ENCODE measurements at places on chromosomes 5 and 9. TPM values are rescaled to one million over a fixed set of nuclear protein-coding genes. Genes with fewer than 3 reads are reported as not detected.

DNA sequence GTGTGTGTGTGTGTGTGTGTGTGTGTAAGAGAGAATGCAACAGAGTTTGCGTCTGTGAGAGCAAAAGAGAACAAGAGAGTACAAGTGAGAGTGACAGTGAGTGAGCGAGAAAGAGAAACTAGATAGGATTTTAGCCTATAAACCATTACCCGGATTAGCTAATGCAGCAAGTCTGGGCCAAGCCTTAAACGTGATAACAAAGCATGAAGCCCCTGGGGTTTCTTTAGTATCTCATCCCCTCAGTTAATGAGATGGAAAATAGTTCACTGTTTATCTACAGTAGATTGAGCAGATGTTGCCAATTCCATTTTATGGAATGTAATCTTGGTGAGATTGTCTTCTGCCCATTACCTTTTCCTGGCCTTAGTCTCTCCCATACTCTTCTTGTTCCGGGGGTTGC is 114.5 kb downstream of the MAT2B start:
- DNase-seq, result no peak

Gene CYLC2
- not detected for total RNA-seq

- DNase-seq, result no peak
Observed at GRCh38 chr5:75091597-75091996, 39.2 kb upstream of the GCNT4 start.

DNA sequence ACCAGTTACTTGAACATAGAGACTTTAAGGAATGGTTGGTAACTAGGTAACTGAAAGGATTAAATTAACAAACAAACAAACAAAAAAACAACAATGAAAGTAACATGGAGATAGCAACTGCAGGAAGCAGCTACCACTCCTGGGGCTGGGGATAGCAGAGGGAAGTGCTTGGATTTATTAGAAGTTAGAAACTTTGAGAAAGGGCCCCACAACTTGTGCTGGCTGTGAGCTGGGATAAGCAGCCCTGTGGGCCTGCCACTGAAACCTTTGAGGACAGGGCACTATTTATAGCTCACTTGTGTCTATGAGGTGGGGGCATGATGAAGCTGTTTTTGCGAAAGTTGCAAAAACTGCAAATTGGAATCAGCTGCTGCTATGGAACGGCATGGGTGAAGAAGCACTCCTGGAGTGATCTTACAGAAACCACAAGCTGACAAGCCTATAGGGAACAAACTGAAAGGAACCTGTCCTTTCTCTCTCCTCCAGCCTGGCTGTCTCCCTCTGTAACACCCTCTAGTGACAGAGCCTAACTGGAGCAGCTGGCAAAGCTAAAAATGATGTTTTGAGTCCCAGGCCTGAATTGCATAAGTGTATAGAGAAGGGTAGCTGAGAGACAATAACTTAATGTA is 91.4 kb upstream of the RANBP6 start:
- DNase-seq, result no peak

DNA sequence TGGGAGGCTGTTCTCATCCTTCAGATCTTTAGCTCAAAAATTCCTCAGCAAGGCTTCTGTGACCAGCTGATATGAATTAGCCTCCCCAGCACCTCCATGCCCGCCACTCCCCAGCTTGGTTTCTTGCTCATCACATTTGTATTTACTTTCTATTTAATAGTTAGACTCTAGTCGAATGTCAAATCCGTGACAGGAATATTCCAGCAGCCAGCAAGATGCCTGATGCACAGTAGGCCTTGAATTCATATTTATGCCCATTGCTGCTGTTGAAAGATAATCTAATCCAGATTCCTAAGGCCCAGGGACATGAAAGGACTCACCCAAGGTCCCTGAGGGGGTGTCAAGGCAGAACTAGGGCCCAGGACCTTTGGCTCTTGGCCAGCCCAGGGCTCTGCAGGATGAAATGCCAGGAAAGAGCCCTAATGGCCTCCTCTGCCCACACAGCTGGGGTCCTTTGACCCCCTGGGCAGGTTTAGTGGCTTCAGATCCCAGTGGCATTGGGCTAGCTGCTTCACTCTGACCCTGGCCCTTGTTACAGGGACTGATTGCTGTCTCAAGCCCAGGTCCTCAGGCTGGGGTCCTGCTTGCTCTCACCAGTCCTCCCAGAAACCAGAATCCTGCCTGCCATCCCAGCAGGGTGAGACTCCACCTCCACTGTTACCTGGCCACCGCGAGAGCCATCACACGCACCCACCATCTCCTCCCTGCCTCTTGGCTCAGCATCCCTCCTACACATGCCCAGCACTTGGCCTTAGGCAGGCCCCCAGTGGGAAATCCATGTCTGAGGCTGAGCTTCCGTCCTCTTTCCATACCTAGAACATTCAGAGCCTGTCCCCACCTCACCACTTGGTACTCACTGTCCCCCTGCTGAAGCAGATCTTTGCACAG is 7.3 kb downstream of the CSF1R start:
- DNase-seq, result no peak

- DNase-seq, result no peak
Observed at GRCh38 chr9:130728721-130729120, 35.1 kb downstream of the EXOSC2 start.

GRCh38 chr5:12284604-12285003 is 380.4 kb upstream of the CTNND2 start:
- no peak for DNase-seq

Gene PALM2AKAP2
- total RNA-seq, result 5.6 TPM

Gene RC3H2
- 54.1 TPM for total RNA-seq

GRCh38 chr9:138044485-138045383 is 167.2 kb downstream of the CACNA1B start:
- DNase-seq, result no peak

Gene ANKRA2
- 17.1 TPM for total RNA-seq

- DNase-seq, result no peak
Observed at GRCh38 chr9:79054500-79054899, 517.3 kb upstream of the TLE4 start.

GRCh38 chr5:114097570-114097969 is 264.3 kb upstream of the KCNN2 start:
- DNase-seq, result no peak

DNA sequence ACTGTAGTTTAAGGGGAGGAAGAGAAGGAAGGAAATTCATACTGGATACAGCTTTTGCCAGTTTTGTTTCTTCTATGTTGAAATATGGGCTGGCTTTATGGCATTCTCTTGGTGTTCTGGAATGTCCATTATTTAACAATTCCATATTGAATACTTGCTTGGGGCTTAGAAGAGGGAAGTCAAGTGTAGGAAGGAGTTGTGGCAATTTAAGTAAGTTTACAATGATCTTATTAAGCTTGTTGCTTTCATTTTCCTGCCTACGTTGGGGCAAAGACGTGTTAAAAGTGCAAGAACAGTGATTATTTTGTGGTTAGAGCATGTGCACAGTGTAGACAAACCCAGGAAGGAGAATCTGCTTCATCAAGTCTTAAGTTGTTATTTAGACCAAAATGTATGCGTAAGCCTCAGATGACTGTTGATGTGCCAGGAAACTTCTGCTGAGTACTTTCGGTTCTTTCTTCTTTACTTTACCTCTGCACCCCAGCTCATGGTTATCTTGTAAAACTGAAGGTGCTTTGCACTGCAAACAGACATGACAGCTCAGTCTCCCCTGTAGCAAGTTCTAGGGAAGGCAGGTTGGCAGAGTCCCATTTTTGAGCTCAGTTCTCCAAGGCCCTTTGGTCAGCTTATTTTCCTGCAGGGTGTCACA is 75.8 kb downstream of the F2RL2 start:
- DNase-seq, result no peak

- DNase-seq, result no peak
Observed at GRCh38 chr5:9168791-9169556, 376.9 kb downstream of the SEMA5A start.

GRCh38 chr5:88230546-88231066 is 38.0 kb downstream of the TMEM161B start:
- DNase-seq, result no peak

DNA sequence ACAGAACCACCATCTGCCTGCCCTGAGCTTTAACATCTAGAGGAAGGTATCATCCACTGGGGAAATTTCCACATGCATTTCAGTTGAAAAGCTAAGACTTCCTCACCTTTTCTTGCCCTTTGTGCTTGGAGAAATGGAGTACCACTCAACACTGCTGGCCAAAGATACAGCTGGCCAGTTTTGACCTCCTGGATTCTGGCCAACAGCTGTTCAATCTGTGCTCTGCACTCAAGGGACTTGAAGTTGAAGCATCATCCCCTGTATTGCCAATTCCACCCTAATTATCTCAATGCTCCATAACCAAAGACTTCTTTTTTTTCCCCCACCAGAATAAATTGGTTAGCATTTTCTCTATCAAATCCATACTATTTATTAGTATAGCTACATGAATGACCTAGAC is 70.4 kb upstream of the PRDM9 start:
- no peak for DNase-seq

DNA sequence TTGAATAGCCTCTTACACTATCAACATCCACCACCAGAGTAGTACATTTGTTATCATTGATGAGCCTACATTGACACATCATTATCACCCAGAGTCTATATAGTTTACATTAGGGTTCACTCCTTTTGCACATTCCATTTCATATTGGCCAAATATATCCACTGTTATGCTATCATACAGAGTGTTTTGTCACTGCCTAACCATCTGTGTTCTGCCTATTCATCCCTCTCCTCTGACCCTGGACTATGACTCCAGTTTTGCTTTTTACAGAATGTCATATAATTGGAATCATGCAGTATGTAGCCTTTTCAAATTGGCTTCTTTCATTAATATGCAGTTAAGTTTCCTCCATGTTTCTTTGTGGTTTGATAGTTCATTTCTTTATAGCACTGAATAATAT is 904.7 kb downstream of the TLE1 start:
- no peak for DNase-seq

- no peak for DNase-seq
Observed at GRCh38 chr5:2208239-2208544, 325.5 kb upstream of the IRX4 start.

Gene MCIDAS
- not detected for total RNA-seq

DNA sequence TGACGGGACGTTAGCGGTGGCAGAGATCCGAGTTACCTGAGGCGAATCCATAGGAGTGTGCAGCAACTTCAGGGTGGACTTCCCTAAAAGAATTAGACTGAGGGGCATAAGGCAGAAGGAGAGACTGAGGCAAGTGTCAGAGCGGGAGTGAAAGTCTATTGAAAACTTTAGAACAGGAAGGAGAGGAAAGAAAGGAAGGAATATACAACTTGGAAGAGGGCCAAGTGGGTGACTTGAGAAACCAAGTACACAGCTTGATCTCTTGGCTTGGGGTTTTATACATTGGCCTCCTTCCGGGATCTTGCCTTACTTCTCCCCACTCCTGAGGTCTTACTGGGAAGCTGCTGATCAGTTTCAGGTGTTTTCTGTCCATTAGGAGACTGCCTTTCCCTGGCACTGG is 84.9 kb downstream of the SNX18 start:
- DNase-seq, result no peak

- no peak for DNase-seq
Observed at GRCh38 chr5:76766746-76767145, 50.8 kb downstream of the F2R start.

Gene RORB
- 0.75 TPM for total RNA-seq

DNA sequence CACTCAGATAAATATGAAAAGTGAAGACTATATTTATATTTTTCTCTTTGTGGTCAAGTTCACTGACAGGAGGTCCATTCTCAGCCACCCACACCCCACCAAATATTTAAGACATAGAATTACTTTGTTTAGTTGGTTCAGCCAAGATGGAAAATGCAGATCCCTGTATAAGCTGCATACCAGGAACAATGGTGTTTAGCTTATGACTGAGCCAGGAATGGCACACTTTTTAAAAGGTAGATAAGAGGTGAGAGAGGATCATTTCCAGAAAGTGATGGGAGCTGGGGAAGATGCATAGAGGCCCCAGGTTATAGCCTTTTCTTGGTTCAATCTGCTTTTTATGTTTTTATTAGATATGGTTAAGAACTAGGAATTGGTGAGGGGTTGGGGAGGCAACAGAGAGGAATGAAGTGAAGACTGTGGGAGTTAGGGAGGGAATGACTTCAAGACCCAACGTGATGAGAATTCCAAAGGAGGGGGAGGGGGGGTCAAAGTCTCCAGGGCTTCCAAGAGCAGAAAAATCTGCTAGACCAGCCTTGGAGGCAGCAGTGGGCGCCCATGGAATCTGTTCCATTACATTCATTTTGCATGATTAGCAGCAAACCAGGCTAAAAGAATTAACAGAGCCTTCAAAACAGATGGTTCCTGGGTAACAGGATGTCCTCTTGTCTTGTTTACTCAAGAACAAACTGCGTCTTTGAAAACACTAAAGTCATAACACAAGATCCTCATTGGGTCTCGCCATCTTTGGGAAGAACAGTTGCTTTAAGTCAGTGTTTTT is 95.2 kb downstream of the FGF1 start:
- no peak for DNase-seq

Gene TMEM203
- total RNA-seq, result 49.7 TPM

Gene PCDH12
- 0.25 TPM for total RNA-seq

- DNase-seq, result no peak
Observed at GRCh38 chr5:125148706-125149105, 402.3 kb upstream of the ZNF608 start.

GRCh38 chr9:136091582-136092352 is 3.3 kb downstream of the NACC2 start:
- DNase-seq, result no peak

Gene FAT2
- total RNA-seq, result not detected

DNA sequence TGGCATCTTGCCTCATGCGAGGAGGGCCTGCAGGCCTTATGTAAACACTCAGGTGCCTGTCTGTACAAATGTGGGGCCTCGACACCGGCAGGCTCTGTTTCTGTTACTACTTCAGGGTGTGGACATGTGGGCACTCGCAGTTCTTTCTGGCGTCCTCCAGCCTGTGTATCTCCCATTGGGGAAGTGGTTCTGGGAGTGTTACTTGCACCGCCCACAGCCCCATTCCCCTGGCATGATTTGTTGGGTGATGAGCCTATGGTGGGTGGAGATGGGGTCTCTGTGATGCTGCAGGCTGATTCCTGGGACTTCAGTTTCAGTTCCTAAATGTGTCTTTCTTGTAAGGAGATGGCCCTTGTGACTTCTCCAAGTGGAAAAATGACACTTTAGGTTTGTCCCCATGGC is 82.1 kb upstream of the PITX1 start:
- no peak for DNase-seq

GRCh38 chr9:97412626-97413385 is 910 bp downstream of the TDRD7 start:
- DNase-seq, result no peak

- DNase-seq, result no peak
Observed at GRCh38 chr5:29321591-29321990, 1871.9 kb upstream of the CDH6 start.

Gene GRM6
- not detected for total RNA-seq

- DNase-seq, result no peak
Observed at GRCh38 chr9:135101486-135101885, 14.0 kb downstream of the OLFM1 start.

Gene IRGM
- not detected for total RNA-seq

DNA sequence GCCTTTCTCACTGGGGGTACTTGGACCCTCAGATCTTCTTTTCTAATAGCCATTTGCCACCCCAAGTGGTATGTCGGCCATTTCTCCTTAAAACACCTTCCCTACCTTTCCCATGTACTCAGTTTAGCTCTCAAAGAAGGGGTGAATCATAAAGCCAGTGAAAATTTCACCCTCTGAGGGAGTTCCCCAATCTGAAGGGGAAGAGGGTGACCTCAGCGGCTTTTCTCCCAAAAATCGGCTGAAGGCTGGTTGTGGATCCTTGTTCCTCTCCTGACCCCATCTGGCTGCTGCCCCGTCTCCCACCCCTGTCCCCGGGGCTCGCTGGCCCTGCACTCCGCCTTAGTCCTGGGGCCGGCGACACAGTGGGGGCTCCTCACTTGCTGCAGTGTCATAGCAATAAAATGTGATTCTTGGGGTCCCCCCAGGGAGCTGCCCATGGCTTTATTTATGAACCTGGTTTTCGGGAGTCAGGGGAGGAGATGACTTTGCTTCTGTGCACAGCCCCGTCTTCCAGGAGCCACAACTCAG is 17.3 kb upstream of the LTC4S start:
- no peak for DNase-seq

Measured in neural crest cell (in vitro differentiated cells).